NCI-H460 (cell line): ENCODE measurements at places on chromosomes 16 and 17. TPM values are rescaled to one million over a fixed set of nuclear protein-coding genes. Genes with fewer than 3 reads are reported as not detected.
A peak's percentile ranks its signal among the peaks of the same experiment; 100 is the strongest.

DNA sequence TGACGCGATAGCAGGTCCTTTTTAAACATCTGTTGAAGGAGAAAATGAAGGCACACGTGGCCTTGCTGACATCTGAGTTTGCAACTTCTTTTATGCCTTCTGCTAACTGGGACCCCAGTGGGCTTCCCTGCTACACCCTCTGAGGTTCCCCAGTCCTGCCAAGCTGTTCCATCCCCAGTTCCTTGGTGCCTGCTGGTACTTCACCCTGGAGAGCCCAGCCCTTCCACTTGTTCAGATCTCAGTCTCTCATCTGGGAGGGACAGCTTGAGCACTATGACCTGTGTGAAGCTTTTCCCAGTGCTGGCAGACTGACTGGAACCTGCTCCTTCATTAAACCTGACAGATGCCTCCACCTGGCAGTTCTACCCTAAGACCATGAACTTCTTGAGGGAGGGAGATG is 95.5 kb downstream of the WWOX start:
- DNase-seq = no peak

DNA sequence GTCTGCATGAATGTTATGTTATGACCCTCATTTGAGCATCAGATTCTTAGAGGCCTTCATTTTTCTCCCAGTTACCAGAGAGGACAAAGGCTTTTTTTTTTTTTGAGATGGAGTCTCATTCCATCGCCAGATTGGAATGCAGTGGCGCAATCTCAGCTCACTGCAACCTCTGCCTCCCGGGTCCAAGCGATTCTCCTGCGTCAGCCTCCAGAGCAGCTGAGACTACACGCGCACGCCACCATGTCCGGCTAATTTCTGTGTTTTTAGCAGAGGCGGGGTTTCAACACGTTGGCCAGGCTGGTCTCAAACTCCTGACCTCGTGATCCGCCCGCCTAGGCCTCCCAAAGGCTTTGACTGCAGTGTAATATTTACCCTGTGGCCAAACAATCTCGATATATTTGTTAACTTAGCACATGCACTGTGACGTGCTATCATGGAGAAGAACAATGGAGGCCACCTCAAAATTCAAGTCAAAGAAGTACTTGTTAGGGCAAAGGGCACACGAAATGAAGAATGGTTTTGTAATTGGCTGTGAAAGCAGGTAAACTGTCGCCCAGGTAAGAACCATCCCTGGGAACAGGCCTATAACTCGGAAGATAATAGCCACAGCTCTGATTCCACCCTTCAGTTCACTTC is 303.4 kb downstream of the SLC39A11 start:
- DNase-seq = no peak

The KRTAP1-5 gene
- not detected in 2 replicates for total RNA-seq

DNA sequence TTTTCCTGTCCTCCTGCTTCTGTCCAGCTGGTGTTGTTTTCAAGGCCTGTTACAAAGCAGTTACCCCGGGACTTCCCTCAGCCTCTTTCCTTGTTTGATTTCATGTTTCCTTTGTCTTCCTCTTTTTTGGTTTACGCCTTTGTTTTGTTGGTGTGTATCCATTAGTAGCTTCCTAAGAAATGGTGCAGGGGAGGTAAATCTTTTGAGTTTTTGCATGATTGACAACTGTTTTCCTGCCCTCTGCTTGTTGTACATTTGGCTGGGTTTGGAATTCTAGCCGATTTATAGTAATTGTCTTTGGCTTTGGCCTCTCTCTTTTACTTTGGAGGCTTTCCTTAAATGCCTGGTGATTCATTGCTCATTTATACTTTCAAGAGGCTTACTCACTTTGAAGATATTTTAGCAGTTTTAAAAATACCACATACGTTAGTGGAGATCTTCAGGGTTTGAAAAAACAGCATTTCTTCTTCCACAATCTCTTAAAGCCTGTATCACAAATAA is 32.8 kb downstream of the DNAH2 start:
- no peak for DNase-seq

DNA sequence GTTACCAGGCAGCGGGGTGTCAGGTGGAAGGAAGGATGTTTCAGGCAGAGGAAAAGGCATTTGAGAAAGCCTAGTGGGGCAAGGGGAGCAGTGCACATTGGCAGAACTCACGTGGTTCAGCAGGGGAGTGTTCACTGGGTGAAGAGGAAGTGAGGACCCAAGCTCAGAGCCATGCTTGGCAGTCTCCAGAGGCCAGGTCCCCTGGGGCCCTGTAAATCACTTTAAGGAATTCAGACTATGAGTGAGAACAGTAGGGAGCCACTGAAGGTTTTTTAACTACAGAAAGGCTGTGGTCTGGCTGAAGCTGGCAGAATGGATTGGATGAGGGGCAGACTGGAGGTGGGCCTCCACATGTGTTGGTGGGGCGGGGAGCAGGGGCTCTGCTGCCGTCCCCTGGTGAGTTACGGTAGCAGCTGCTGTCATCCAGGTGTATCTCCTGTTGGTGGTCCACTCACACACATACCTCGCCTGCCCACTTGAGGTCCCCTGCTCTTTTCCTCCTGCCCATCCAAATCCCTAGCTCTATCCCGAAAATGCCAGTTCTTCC is 5.1 kb downstream of the CLEC16A start:
- DNase-seq = no peak

The SLC52A1 gene
- 0.12 and 0.35 TPM in 2 replicates for total RNA-seq

The PERCC1 gene
- not detected in 2 replicates for total RNA-seq

The ZSCAN10 gene
- 0.05 and 0.38 TPM in 2 replicates for total RNA-seq

GRCh38 chr17:62739645-62740388 is 68.3 kb downstream of the MARCHF10 start:
- DNase-seq = no peak

The ENPP7 gene
- not detected in 2 replicates for total RNA-seq

- DNase-seq = no peak
Measured at GRCh38 chr16:50440531-50440930, 71.7 kb upstream of the BRD7 start.

The KRTAP16-1 gene
- total RNA-seq = not detected in 2 replicates

- no peak for DNase-seq
Measured at GRCh38 chr16:71863995-71864394, 18.2 kb downstream of the ATXN1L start.

The EFNB3 gene
- total RNA-seq = 0.14 and 0.35 TPM in 2 replicates

- DNase-seq = no peak
Measured at GRCh38 chr16:84538222-84538840, 33.9 kb upstream of the MEAK7 start.

- no peak for DNase-seq
Measured at GRCh38 chr16:15948532-15949209, 745 bp upstream of the ABCC1 start.

GRCh38 chr17:28724500-28725165 is 1.4 kb downstream of the TLCD1 start:
- DNase-seq = no peak

GRCh38 chr16:86505899-86506864 is 4.1 kb upstream of the FOXF1 start:
- DNase-seq = no peak

The KCNJ18 gene
- not detected in 2 replicates for total RNA-seq

GRCh38 chr17:6843241-6843880 is 11.8 kb upstream of the TEKT1 start:
- DNase-seq = peak; percentile 41

DNA sequence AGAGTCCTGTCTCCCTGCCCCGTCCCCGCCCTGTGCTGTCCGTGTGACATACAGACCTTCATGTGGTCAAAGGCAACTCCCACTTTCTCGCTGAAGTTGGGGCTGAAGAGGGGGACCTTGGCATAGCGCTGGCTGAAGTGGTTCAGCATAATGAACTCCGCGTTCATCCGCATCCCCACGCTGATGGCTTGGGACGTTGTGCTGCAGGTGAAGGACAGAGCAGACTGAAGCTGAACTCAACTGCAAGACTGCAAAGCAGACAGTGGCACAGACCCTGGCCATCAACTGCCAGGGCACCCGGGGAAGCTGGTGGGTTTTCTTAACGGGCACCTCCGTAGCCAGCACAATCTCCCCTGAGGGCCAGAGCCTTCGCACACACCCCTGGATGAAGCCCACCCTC is 24.2 kb downstream of the ELAC2 start:
- DNase-seq = no peak

DNA sequence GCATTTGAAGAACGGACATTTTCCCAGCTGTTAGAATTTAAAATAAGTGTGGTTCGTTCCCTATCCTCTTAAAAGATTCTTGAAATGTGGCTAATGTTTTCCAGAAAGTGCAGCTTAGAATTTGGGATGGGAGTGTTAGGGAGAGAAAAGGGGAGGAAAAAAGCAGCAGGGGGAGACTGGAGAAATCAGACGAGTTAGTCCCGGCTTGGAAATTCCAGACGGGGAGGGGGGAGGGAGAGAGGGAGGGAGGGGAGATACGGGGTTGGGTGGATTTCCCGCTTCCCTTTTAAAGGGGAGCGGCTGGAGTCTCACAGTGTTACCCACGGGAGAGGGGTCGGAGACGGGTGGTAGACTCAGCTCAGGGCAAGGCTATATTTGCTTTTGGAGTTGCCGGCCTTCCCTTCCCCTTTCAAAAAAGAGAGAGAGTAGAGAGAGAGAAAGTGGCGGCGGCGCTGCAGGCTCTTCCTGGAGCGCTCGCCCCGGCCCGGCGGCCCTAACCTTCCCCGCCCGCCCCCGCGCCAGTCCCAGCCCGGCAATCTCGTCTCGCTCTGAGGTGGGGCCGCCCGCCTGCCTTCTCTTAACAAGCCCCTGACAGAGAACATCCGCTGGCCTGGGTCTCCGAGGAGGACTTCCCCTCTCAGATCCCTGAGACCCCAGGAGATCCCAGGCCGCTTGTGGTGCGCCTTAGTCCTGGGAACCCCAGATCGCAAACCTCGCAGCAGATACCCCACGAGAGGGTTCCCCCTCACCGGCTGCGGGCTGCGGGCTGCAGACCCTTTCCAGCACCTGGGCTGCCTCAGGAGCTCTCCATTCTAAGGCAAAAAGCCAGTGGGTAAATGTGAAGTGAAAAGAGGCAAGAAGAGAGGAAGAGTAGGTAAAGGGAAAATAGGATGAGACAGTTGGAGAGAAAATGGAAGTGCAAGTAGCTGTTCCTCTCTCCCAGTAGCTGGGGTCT is 6.6 kb downstream of the IGF2BP1 start:
- no peak for DNase-seq

The SAMD14 gene
- total RNA-seq = not detected in 2 replicates

DNA sequence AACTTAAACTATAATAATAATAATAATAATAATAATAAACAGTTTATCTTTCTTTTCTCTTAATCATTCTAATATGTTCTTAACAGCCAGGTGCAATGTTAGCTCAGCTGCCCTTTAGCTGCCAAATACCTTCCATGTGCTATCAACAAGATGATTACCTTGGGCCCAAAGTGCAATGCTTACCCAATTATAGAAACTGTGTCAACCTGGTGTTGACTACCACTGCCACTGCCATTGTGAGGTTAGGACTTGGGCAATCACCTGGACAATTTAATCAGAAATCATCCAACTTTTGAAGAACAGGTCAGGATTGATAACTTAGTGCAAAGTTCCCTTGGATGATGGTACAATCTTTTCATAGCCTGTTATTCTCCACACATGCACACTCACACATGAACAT is 371.8 kb upstream of the SALL1 start:
- DNase-seq = no peak

DNA sequence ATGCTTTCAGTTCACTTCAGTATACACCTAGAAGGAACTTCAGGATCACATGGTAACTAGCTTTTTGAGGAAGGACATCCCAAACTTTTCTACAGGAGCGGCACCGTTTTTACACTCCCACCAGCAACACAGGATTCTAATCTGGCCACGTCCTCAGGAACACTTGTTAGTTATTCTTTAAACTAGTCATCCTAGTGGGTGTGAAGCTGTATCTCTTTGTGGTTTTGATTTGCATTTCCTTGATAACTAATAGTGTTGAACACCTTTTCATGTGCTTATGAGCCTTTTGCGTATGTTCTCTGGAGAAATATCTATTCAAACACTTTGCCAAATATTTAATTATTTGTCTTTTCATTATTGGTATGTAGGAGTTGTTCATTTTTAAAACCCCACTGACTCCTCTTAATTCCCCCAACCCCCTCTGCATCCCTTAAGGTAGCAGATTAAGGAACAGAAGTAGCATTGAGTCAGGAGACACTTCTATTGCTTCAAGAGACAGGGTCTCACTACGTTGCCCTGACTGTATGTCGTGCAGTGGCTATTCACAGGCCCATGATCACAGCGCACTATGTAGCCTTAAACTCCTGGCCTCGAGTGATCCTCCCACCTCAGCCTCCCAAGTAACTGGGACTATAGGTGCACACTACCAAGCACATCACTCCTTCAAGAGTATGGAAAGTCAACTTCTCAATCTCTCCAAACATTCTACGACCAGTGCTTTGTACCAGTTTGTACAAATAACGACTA is 25.4 kb downstream of the YWHAE start:
- DNase-seq = no peak

DNA sequence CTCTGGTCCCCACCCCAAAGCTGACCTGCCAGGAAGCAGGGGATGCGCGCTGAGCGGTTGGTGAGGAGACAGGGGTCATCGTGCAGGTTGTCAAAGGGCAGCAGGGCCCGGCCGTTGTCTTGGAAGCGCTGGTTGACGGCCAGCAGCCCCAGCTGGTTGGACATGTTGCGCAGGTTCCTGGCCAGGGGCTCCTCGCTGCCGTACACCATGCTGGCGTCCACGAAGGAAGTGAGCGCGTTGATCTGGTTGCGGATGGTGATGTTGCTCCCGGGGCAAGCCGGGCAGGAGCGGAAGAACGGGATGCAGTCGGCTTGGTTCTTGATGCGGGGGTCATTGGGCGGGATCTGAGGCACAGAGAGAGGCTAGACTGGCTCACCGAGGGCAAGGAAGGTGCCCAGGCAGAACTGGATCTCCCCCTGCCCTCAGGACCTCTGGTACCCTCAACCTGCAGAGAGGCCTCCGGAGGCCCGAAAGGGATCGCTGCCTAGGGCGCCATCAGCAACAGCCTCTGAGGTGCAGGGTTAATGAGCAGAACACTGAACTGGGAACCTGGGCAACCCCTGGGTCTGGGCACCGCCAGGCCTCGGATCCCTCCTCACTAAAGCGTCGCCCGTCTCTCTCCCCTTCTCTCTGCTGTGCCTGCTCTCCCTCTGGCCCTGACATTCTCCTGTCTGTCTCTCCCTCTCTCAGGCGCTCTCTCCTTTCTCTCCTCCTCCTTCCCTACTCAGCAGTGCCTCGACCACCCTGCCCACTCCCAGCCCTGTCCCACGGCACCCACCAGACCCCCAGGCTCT is 2.7 kb downstream of the MPO start:
- DNase-seq = no peak

DNA sequence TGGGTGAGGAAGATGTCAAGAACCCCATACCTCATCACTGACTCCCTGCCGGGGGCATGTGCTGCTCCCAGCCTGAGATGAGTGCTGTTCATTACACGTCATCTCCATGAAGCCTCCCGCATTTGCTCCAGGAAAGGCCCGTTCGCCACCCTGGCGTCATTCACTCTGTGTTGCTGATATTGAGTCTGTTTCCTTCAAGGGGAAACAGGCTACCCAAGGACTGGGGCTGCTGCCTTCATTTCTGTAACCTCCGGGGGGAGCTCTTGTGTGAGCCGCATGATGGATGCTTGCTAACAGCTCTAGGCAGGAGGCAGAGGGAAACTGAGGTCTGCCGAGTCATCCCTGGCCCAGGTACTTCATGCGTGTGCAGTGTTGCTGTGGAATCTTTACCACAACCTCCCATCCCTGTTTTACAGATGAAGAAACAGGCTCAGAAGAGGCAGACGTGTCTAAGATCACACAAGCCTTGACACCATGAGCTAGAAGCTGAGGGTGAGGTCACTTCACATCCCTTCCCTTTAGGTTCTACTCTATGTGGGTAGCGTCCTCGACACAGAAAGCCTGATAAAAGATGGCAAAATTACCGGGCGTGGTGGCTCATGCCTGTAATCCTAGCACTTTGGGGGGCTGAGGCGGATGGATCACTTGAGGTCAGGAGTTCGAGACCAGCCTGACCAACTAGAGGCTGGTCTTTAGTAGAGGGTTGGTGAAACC is 3.5 kb upstream of the ARMC5 start:
- DNase-seq = no peak
